ENCODE measurements at places on chromosomes 2 and 18. TPM values are rescaled to one million over a fixed set of nuclear protein-coding genes. Genes with fewer than 3 reads are reported as not detected.

The PPIL3 gene
- 29.2 TPM for total RNA-seq

GRCh38 chr2:127170021-127170420 is 50.1 kb downstream of the CYP27C1 start:
- no peak overlapping the region for H3K4me3 ChIP-seq
- peak overlapping the region; percentile 20 for H3K27ac ChIP-seq
- no peaks in the 10 kb centered on the region for H3K36me3 ChIP-seq
- peak; percentile 22 for DNase-seq
- H3K4me1 ChIP-seq: peaks cover 46% of the 10 kb centered on the region

- no peak for DNase-seq
- H3K36me3 ChIP-seq: no peaks in the 10 kb centered on the region
- no peak overlapping the region for H3K4me3 ChIP-seq
- no peak overlapping the region for H3K27ac ChIP-seq
- H3K27me3 ChIP-seq: no peaks in the 10 kb centered on the region
- H3K4me1 ChIP-seq: no peaks in the 10 kb centered on the region
Observed at GRCh38 chr2:32760628-32761027, 132.8 kb downstream of the TTC27 start.

- no peak overlapping the region for H3K4me3 ChIP-seq
- H3K27ac ChIP-seq: no peak overlapping the region
- H3K27me3 ChIP-seq: no peaks in the 10 kb centered on the region
- DNase-seq: no peak
- H3K4me1 ChIP-seq: no peaks in the 10 kb centered on the region
Observed at GRCh38 chr18:24054130-24054529, 39.6 kb downstream of the TTC39C start.

GRCh38 chr2:181673173-181673572 is 7.1 kb downstream of the NEUROD1 start:
- H3K27ac ChIP-seq: no peak overlapping the region
- H3K27me3 ChIP-seq: peaks cover 9% of the 10 kb centered on the region

- DNase-seq: no peak
- no peaks in the 10 kb centered on the region for H3K36me3 ChIP-seq
- H3K4me1 ChIP-seq: no peaks in the 10 kb centered on the region
- no peak overlapping the region for H3K4me3 ChIP-seq
Observed at GRCh38 chr2:43714164-43714563, 37.9 kb upstream of the C1GALT1C1L start.

The SLC4A5 gene
- total RNA-seq: 0.69 TPM

DNA sequence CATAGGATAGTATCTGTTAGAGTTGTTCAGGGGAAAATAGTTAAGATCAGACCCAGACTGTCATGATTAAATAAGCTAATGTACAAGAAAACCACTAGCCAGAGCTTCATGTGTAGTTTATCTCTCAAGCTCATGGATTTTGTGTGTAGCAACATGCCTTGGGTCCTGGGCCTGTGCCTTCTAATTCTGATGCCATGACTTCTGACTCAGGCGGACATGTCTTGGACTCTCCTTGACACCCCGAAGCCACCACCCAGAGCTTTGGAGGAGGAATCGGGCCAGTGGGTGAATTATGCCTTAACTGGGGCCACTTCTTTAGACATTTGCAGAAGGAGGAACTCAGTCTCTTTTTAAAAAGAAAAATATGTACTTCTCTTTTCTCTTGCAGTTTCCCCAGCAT is 68.7 kb downstream of the NPAS2 start:
- H3K27ac ChIP-seq: no peak overlapping the region
- no peaks in the 10 kb centered on the region for H3K27me3 ChIP-seq
- no peak overlapping the region for H3K4me3 ChIP-seq
- H3K36me3 ChIP-seq: no peaks in the 10 kb centered on the region
- DNase-seq: no peak

The TUBA3D gene
- total RNA-seq: not detected

DNA sequence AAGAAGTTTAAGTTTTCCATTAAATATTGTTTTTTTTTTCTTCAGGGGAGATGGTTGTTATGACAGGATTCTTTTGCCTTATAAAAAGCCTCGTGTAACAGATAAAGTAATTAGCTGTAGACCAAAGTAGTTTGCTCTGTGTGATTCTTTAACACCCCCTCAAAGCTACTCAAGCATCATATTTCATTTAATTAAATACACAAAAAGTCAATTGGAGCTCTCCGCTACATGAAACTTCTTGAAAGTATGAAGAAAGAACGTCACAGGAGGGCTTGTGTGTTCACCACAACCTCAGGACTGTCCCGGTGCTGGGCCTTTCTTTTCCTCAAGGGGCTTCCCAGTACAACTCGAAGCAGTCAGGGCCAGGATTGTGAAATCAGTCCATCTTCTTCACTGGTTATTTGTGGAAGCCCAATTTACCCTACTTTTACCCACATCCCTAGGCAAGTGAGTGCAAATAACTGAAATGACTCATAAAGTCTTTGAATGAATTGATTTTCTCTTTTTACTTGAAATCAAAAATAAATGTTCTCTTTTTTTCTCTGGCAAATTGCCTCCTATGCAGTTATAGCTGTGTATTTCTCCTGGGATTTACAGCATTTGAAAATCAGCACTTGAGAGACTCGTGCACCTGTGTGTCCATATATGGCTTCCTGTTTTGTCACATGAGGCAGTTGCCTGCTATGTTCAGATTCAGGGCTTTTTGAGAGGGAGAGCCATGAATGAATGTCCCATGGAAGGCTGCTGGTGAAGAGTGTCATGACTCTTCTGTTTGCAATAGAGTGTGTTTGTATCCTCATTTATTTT is 48.6 kb downstream of the LINC00305 start:
- no peaks in the 10 kb centered on the region for H3K36me3 ChIP-seq
- H3K27me3 ChIP-seq: no peaks in the 10 kb centered on the region
- no peak overlapping the region for H3K4me3 ChIP-seq
- H3K4me1 ChIP-seq: no peaks in the 10 kb centered on the region
- no peak for DNase-seq
- no peak overlapping the region for H3K27ac ChIP-seq

DNA sequence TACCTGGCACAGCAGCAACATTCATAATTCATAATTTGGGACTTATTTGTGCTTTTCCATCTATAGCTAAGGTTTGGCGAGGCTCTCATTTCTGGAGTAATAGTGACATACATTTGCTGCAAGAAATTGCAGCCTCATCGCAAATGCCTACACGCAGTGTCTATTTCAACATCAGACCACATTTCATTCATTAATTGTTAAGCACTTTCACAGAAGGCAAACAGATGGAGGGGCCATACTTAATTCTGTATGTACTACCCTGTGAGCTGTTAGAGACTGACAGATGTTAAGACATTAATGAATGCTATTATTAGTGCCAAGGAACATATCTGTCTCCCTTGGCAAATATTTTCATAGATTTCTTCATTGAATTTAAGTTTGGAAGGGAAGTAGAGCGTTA is 125.7 kb downstream of the UXS1 start:
- no peak overlapping the region for H3K4me3 ChIP-seq
- H3K27me3 ChIP-seq: no peaks in the 10 kb centered on the region
- DNase-seq: no peak
- no peak overlapping the region for H3K27ac ChIP-seq

DNA sequence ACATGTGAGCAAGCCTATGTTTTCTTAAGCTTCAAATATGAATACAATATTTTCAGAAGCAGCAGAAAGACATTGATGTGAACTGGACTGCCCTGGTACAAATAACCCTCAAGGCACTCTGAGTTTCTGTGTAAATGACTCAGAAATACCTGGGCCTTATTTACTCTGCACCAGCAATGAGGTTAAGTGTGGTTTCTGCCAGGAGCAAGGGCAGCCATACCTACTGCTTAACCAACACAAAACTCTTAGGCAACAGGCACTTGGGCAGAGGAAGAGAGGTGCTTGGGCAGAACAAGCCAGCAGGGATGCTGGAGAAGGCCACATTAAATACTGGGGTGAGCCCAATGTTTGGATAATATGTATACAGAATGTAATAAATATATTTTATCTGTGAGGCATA is 29.4 kb upstream of the ARL5A start:
- no peak for DNase-seq
- H3K27ac ChIP-seq: no peak overlapping the region
- no peaks in the 10 kb centered on the region for H3K36me3 ChIP-seq
- H3K27me3 ChIP-seq: no peaks in the 10 kb centered on the region
- no peak overlapping the region for H3K4me3 ChIP-seq
- peaks cover under 1% of the 10 kb centered on the region for H3K4me1 ChIP-seq
